Fibroblast of skin of left quadriceps (primary cell): ENCODE measurements at places on chromosomes 3 and 15.
A peak's percentile ranks its signal among the peaks of the same experiment; 100 is the strongest.

DNA sequence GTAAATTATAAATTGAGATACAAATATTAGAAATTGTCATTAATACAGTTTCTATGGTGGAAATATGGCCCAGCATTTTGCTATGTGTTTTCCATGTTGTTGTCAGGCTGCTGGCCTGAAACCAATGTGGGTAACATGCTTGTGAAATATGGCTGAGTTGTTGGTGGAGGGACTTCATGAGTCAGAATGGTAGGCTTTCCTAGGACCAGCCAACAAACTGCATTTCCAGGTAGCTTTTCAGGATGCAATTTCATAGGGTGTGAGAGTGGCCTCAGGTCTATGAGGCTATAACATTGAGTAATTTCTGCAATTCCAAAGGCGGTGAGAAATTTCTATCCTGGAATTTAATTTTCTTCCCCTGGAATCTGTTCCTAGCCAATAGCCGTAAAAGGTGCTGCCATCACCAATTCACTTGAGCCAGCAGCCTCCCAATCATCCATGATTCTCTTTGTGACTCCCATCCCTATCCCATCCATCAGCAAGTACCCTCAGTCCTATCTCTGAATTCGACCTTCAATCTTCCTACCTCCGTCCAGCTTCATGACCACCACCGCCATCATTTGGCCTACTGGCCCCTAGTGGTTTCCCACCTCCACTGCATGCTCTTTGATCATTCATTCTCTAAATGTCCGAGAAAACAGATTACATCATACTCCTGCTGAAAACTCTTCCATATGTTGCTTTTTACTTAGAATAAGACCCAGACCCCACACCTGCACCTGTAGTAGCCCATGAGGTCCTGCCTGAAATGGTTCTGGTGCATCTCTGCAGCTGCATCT is 276.6 kb upstream of the CFAP20DC start:
- no peak for DNase-seq

DNA sequence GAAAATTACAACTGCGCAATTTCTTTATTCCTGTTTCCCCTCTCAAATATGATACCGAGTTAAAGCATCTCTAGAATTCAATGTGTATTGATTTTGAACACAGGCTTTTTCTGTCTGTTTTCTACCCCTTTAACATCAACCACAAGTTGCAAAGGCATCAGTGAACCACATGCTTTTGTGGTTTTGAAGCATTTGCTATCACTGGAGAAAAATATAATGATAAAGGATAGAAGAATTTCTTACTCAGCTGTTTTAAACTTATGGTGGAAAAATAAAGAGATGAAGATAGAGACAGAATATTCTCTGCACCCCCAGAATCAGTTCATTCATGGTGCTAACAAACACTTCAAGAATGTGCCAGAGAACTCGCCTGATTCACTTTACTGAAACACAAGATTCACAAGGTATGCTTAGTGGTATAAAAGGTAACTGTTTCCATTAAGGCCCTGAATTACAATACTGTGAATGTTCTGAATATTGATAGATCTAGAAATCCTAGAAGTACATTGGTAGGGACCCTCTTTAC is 9.5 kb upstream of the DPPA4 start:
- DNase-seq, result peak; percentile 30

DNA sequence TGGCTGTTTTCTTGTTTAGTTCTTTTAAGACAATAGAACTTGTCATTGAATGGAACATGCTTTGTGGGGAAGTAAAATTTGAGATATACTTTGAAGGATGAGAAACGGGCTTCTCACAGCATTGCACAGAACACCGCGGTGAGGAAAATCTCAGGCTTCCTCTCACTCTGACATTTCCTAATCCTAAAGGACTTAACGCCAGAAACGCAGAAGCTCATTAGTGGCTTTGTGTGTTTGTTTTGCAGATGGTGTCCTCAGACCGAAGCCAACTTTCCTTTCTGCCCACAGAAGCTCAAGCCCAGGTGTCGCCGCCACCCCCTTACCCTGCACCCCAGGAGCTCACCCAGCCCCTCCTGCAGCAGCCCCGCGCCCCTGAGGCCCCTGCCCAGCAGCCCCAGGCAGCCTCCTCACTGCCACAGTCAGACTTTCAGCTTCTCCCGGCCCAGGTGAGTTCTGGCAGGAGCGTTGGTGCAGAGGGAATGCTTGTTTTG is 78.9 kb upstream of the BLM start:
- DNase-seq, result no peak

GRCh38 chr3:113065336-113065735 is 74.6 kb downstream of the GTPBP8 start:
- no peak for DNase-seq

DNA sequence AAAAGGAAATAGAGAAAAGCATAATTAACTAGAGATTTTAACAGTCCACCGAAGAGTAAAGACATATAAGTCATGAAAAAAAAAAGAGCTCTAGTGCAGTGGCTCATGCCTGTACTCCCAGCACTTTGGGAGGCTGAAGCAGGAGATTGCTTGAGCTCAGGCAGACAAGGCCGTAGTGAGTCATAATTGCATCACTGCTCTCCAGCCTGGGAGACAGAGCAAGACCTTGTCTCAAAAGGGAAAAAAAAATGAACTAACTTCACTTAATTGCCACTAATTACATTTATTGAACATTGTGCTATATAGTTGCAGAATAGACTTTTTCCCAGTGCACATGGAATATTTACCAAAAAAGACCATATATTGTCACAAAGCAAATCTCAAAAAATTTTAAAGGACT is 221.8 kb downstream of the CBLB start:
- DNase-seq, result peak; percentile 71

DNA sequence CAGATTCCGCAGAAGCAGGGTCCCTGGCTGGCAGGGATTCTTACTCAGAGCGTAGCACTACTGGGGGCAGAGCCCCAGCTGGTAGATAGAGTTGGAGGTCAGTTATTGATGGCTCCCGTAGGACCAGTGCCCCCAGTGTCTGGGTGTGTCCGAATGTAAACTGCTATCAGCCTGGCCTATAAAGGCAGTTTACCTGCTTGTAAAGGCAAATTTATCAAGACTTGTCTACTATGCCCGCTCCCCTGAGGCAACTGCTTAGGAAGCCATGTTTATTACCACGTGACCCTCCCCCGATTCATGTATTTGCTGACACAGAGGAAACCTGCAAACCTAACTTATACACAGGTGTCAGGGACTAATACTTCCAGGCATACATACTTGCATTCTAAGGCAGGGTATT is 607 bp upstream of the PPP1R14D start:
- no peak for DNase-seq
